A375 (cell line): ENCODE measurements at places on chromosomes 7 and 10. TPM values are rescaled to one million over a fixed set of nuclear protein-coding genes. Genes with fewer than 3 reads are reported as not detected.

The ANXA8L1 gene
- 0.13 TPM in 1 of 2 replicates, not detected in the other for total RNA-seq

The SLC29A4 gene
- 0.26 and 0.37 TPM in 2 replicates for total RNA-seq

The HOGA1 gene
- 1.7 and 1.9 TPM in 2 replicates for total RNA-seq

The ZNF398 gene
- 6.6 and 9.0 TPM in 2 replicates for total RNA-seq
